Activated gamma-delta T cell treated with anti-CD3 and anti-CD28 coated beads, Interleukin-2, amount 50 U/mL, for 16 hours (primary cell): ENCODE measurements at places on chromosomes 3 and 15.

GRCh38 chr3:35965908-35966307 is 326.6 kb downstream of the ARPP21 start:
- DNase-seq: no peak

- DNase-seq: no peak
These were observed 1.1 kb downstream of the SEC13 start for GRCh38 chr3:10319804-10320203.

DNA sequence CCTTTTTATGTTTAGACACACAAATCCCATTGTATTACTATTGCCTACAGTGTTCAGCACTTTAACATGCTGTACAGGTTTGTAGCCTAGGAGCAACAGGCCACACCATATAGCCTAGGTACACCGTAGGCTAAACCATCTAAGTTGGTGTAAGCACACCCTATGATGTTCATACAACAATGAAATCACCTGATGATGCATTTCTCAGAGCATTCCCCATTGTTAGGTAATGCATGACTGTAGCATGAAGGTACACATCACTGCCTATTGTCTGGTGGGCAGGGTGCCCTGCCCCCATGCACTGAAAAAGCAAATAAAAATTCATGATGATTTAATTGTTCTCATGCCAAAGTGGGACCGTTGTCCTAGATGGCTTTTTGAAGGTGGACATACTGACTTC is 183.6 kb downstream of the AGBL1 start:
- no peak for DNase-seq

- DNase-seq: no peak
These were observed 78.1 kb downstream of the LRRFIP2 start for GRCh38 chr3:37096288-37096687.

DNA sequence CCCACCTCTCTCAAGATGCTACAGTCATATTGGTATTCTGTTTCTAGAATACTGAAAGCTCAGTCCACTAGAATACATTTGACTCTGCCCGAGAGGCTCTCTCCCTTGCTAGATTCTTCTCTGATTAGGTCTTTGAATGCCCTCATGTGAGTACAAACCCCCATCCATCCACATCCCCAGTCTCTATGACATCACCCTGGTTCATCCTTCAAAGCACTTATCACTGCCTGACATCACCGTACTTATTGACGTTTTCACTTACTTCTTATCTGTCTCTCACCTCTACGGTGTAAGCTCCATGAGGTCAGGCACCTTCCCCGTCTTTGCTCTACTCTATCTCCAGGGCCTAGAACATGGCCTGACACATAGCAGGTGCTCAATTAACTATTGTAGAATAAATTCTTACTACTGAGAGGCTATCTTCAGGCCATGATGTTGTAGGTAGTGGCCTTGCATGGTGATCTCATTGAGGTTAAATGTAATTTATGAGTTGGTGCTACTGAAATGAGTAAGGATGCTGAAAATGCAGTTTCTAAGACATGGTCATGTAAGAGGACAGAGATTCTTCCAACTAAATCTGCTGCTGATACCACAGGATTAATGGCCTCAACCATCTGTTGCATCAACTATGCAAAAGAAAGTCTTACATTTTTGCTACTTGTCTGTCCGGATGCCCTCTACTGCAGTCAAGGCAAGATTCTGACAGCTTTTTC is 26.8 kb downstream of the EOGT start:
- DNase-seq: no peak

DNA sequence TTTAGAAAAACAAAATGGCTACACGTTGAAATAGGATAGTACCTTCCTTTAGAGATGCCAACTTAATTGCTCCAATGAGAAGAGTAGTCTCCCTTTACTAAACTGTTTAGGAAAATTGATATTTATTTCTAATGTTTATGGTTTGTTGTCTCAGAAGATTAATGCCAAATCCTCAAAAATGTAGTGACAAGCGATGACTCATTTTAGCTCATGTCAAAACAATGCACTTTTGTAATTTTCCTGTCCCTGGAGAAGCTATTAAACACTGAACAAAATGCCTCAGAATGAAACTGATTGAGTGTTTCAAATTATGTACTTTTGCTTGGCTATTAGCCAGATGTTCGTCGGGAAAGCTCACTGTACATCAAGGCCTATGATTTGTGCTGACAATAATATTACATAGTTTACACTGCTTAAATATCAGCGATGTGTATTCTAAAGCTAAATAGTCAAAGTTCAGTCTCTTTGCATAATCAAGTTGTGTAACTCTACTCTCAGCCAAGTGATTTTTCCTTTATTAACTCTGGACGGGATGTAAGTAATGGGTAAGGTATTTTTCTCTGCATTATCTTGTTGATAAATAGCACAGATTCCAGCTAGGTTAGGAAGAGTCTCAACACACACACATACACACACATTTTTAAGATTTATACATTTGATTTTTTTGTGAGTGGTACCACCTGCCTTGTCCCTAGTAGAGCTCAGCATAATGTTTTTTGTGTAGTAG is 83.7 kb downstream of the CMSS1 start:
- DNase-seq: no peak

DNA sequence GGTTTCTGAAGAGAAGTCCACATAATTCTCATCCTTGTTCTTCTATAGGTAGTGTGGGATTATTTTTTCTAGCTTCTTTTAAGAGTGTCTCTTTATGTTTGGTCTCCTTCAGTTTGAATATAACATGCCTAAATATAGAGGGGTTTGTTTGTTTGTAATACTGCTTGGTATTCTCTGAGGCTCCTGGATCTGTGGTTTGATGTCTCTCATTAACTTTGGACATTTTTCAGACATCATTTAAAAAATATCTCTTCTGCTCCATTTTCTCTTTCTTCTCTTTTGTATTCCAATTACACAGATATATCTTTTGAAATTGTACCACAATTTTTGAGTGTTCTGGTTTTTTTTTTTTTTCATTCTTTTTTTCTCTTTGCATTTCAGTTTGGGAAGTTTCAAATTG is 113.1 kb downstream of the ARNT2 start:
- no peak for DNase-seq

GRCh38 chr3:16101295-16102186 is 72.9 kb upstream of the GALNT15 start:
- DNase-seq: no peak

GRCh38 chr3:101829437-101829830 is 19.9 kb upstream of the NFKBIZ start:
- DNase-seq: no peak

- no peak for DNase-seq
These were observed 347.5 kb upstream of the TMCO5A start for GRCh38 chr15:37586976-37587375.

DNA sequence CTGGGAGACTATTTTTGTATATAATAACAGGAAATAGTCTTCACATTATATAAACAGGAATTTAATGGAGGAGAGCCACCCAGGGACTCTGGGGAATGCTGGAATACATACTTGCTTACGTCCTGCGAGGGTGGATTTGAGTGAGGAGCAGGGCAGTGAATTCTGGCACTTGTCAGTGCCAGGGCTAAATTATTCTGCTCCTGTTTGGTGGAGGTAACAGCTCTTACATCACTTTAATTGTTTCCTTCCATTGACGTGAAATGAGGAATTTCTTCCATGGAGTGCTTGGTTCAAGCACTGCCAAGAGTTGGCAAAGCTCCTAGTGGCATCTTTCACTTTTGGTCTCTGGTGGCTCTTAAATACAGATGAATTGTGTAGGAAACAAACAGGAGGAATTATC is 94.1 kb upstream of the GOLGA8J start:
- no peak for DNase-seq

GRCh38 chr3:129662191-129662608 is 55.7 kb upstream of the PLXND1 start:
- no peak for DNase-seq

DNA sequence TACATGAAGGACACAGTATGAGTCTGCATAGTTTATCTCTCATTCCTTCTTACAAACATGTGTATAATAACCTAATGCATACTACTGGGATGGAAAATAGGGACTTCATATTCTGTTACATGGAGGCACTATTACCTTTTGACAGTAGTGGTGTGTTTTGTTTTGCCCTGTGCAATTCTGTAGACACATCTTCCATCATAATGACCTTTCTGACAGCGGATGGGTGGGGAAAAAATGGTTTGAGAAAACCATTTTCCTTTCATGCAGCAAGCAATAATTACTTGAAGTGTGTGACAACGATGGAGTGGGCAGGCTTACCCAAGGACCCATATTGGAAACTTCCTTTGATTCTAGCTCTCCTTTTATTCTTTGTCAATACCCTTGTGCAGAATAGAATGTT is 153.6 kb upstream of the ONECUT1 start:
- DNase-seq: no peak

DNA sequence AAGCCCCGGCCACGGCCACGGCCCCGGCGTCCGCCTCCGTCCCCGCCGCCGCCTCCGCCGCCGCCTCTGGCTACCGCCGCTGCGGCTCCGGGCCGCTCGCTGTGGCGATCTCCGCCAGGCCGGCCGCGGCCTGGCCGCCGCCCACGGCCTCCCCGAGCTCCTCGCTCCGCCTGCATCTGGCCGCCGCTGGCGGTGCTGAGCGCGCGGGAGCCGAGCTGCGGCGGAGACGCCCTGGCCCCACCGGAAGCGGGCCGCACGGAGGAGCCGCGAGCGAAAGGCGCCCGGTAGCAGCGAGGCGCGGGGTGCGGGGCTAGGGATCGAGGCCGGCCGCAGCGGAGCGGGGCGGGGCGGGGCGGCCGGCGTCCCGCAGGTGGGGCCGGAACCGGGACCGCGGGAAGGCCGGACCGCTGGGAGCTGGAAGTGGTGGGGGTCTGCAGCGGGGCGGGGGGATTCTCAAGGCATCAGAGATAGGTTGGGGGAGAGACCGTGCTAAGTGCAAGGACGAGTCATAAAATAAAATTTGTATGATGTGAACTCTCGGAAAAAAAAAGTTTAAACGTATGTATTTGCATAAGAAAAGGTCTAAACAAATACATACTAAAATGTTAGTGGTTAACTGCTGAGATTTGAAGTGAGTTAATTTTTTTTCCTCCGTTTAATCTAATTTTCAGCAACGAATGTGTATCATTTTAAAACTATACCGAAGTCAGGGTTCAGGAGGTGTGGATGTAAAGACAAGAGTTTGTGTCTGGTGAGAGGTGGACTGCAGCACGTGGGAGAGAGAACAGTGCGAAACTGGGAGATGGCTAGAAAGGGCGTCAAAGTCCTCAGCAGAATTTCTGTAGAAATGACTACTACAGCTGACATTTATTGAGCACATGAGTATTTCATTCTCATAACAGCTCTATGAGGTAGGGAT is at the start of gene AVEN:
Gene AVEN, minus strand, starts transcription at position 334 of the 919 bp plus-strand sequence. Its CDS starts 158 bp downstream, at position 176.
- peak; percentile 31 for DNase-seq

DNA sequence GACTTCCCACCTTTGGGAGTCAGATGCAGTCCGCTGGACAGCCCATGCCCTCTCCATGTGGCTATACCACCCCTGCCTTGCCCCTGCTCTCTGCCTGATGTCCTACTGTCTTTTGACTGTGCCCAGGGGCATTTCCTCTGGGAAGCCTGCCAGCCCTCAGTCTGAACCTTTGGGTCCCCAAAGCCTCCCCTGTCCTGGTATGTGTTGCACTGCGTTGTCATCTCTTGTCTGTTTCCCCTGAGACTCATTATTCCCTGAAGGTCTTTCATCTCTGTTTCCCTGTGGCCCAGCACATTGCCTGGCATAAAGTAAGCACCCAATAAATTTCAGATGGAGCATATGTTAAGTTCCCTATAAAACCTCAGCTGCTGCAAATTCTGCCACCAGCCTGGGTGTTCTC is 236.6 kb upstream of the CTDSPL start:
- DNase-seq: no peak

GRCh38 chr15:97461226-97461625 is 499.3 kb upstream of the ARRDC4 start:
- no peak for DNase-seq

- no peak for DNase-seq
These were observed 124.4 kb downstream of the FEZF2 start for GRCh38 chr3:62248734-62249483.

DNA sequence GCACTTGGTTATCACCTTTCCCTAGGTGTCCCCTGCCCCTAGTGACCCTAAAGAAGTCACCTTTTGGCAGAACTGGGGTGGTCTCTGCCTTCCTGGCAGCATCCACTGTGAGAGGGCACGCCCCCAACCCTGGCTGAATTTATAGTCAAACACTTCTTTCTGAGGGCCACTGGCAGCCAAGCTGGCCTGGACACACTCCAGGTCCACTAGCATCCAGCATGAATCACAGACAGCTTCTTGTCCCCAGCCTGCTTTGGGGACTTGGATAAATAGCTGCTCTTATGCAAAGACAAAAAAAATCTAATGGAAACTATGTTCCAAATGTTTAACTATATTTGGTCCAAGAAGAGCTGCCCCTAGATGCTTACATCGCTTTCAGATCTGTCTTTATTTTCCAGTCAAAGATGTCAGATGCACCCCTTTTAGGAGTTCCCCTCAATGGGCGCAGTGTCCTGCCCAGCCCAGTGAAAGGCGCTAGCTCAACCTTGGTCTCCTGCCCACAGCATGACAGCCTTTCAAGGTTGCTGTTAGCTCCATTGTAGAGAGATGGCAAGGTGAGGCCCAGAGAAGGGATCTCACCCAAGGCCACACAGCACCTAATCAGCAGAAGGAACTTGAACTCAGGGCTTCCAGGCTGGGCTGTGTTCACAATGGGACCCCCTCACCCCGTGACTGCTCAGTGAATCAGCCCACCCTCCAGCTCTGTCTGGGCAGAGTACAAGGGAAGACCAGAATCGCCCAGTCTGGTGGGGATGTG is 7.0 kb downstream of the RASL12 start:
- no peak for DNase-seq

DNA sequence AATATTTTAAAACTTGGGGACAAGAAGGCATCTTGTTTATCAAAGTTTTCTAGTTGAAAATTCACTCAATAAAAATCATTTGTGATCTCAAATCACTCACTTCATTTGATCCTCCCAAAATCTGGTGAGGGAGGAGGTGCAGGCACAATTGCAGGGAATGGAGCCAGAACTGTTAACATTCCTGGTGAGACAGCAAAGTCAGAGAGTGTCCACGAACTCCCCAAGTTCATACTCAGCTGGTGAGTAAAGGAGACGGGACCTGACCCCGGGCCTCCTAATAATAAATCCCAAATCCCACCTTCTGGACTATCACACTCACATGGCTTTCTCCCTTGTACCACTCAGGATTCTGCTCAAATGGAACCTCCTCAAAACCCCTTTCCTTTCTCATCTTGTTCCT is 252.3 kb upstream of the LRTM1 start:
- DNase-seq: no peak

DNA sequence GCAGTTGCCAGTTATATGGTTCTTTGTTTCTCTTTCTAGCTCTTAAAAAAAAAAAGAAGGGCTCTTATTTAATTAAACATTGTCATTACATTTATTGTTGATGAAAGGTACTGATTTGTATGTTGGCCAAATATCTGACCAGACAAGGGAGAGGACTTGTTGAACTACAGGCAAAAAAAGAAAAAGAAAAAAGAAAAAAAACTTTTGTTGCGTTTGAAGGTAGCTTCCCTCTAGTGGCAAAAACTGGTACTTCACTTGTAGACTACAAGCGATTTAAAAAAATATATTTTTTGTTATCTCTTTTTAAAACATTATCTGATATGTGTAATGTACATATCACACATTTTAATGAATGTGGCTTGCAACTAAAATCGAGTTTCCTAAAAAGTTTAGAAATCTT is 280.6 kb downstream of the ROBO2 start:
- no peak for DNase-seq
